ENCODE measurements at places on chromosomes 4 and X. TPM values are rescaled to one million over a fixed set of nuclear protein-coding genes. Genes with fewer than 3 reads are reported as not detected.

DNA sequence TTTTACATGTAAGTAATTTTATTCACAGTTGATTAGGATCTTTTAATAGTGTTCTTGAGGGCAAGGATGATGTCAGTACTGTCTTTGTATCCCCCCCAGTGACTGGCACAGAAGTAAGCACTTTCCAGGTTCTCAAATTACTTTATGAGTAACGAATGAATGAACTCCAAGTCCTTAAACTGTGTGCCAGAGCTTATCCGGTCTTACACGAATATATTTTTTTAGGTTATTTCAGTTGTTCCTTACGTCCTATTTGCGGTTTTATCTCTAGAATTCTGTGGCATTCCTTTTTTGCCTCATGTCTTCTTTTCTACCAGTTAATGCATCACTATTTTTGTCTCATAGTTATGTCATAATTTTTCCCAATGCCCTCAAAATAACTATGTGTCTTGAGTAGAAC, 106.9 kb upstream of the MID1IP1 start:
- peak; percentile 78 for DNase-seq

DNA sequence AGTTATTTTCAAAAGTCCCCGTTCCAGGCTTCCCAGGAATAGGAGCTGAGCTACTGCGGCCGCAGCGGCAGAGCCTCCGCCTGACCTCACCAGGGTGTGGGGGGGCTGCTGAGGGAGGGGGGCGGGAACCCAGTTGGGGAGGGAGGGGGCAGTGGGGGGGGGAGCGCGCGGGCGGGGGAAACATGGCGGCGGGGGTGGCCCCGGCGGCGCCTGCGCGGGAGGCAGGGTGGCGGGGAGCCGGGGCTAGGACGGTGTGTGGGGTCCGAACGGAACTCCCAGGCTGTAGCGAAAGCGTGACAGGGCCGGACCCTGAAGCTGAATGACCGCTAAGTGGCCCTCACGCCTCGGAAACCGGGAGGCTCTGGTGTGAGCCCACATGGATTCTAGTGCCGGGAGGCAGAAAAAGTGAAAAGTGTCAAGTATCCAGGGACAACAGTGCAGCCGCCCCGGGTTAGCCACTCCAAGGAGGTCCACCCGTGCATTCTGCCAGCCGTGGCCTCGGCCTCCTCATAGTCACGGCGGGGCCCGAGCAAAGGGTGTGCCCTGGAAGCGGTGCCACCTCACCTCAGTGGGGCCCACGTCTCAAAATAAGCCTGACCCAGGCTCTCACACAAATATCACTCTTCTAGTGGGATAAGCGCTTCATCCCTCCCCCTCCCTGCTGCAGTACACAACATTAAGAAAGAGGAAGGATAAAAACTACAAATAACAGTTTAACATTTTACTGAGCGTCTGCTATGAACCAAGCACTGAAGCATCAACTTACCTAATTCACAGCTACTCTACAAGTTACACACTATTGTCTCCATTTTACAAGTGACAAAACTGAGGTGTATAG, at the start of gene KLHL13:
TSS of gene KLHL13 (minus strand) at position 98 of the 838 bp plus-strand sequence. CDS start 88,337 bp downstream, outside the sequence.
- DNase-seq = peak; percentile 3

- no peak for DNase-seq
Measured at GRCh38 chrX:42739741-42740140, 38.2 kb downstream of the PPP1R2C start.

- DNase-seq = no peak
Measured at GRCh38 chr4:113407409-113407808, 354.1 kb downstream of the CAMK2D start.

DNA sequence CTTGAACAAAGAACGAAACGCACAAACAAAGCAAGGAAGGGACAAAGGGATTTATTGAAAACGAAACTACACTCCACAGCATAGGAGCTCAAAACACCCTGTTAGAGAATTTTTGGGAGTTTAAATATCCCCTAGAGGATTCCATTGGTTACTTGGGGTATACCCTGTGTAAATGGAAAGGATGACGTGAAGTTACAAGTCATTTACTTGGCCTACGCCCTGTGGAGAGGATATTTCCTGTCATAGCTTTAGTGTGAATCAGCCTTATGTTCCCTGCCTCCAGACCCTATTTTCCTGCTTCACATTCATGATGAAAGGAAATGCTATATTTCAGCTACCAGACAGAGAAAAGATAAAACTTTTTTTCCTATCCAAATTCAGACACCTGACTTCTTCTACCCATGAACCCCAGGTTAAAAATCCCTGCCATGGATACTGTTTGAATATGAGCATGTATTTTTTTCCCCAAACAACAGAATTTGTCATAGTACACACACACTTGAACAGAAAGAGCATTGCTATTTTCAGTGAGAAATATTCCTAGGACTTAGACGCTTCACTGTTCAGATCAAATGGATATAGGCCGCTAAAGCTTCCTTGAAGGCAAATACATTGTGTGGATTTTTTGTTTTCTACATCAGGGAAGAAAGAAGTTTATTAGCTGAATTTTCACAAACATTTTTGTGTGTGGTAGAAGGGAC, 20.4 kb downstream of the PIN4 start:
- DNase-seq = peak; percentile 85

- DNase-seq = peak; percentile 17
Measured at GRCh38 chrX:16665089-16665488, 15.1 kb downstream of the S100G start.

- DNase-seq = no peak
Measured at GRCh38 chr4:73193155-73193554, 65.4 kb downstream of the ANKRD17 start.

DNA sequence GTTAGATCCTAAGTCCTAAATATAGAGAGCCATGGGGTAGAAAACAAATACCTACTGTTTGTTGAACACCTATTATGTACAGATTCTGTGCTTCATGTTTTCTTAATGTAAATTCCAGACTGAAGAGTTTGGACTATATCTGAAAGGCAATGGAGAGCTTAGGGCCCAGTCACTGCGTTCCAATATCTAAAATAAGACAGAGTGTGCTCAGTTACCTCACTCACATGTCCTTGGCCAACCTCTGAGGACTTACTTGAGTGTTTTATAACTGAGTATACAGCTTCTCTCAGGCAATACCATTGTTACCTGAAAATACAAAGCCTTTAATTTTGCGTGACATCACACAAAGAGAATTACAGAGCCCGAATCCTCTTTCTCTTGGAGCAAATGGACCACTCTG, 53.2 kb downstream of the GRIA3 start:
- DNase-seq = no peak

- DNase-seq = no peak
Measured at GRCh38 chr4:38132843-38133662, 172.9 kb downstream of the PTTG2 start.

DNA sequence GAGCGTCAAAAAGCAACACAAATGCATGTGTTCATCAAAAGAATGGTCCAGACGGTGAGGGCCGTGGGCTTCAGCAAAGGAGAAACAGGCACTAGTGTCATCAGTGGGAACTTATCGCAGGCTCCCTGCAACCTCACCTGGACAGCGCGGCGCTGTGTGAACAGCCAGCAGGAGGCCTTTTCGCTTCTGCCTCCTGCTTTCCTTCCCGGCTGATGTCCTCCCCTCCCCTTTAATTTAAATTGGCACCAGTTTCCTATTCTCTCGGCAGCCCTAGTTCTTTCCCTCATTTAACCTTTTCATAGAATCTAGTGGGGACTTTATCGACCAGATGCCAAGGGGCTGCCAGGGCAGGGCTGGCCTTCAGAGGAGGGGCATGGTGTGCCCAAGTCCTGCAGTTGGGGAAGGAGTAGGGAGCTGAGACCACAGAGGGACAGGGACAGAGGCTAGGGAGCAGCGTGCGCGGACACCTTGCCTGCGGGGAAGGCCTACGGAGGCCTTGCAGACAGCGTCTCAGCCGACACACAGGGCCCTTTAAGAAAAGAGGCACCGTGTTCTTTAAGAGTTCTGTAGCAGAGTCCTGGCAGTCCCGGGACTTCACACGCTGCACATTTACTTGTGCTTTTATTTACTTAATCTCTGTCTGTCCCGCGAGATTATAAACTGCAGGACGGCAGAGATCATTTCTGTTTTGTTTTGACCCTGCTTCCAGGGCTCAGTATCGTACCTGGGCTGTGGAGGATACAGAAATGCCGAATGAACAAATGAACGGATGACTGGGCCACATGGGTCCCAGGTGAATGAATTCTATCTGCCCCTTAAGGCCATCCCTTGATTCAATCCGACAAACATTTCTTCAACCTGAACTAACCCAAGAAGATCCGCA, 8.4 kb upstream of the SORBS2 start:
- no peak for DNase-seq

DNA sequence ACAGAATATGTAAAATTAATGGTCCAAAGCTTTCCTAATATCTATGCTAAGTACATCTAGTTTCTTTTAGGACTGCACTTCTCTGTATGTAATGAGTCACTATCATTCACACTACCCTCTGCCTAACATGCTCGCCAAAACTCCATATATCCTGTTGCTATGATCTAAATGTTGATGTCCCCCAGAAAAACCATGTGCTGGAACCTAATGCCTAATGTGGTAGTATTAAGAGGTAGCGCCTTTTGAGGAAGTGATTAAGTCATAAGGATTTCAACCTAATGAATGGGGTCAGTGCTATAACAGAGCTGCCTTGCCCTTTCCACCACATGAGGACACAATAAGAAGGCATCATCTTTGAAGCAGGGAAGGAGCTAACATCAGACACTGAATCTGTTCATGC, 34.9 kb upstream of the NFKB1 start:
- DNase-seq = peak; percentile 63

- DNase-seq = peak; percentile 26
Measured at GRCh38 chr4:18366892-18367291, 345.3 kb upstream of the LCORL start.

DNA sequence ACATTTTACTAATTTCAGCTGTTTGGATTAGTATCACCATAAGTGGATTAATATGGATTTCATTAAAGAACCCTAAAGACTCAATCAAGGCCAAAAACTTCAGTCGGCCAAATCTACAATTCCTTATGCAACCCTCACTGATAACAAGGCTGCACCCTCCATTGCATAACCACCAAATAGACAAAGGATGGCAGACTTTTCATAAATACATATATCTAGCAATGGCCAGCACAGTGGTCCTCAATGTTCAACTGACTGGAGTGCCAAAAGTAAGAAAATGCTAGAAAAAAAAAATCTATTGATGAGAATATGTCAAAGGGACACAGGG, 46.6 kb downstream of the MID1IP1 start:
- DNase-seq = no peak

GRCh38 chr4:150123796-150124677, 45.8 kb downstream of the DCLK2 start:
- DNase-seq = no peak

DNA sequence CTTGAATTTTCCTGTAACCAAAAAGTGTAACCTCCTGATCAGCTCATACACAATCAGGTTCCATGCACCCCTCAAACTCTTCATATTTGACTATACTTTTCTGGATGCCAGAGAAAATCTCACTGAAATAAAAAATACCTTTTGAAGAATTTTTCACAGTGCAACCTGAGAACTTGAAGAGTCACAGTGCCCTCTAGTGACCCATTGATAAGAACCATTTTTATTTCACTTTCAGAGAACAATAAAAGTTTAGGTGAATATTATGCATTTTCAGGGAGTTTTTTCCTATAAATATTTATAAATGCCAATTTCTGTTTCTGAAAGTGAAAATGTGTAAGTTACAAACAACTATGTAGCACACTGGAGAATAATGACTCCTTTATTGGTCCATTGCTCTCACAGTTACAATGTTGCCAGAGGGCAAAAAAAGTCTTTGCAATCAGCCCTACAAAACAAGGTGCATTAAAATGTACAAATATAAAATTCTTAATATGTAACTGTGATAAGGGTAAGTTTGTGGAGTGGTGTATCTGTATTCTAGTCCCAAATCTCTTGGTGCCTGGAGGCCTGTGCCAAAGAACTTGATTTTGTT, 153.6 kb upstream of the INTU start:
- DNase-seq = no peak

DNA sequence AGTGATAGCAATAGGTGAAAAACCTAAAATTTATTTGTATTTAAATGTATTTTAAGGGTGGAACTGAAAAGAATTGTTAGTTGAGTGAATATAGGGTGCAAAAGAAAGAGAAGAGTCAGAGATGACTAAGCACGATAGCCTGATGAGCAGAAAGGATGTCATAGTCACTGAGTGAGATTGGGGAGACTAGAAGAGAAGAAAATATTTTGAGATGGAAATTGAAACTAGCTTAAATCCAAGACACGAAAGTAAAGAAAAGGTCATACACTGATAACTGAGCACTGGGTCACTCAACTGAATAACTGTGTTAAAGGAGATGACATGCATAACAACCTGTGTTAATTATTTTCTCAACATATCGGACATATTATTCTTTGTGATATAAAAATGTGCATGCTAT, 55.5 kb downstream of the SPANXN4 start:
- DNase-seq = no peak

DNA sequence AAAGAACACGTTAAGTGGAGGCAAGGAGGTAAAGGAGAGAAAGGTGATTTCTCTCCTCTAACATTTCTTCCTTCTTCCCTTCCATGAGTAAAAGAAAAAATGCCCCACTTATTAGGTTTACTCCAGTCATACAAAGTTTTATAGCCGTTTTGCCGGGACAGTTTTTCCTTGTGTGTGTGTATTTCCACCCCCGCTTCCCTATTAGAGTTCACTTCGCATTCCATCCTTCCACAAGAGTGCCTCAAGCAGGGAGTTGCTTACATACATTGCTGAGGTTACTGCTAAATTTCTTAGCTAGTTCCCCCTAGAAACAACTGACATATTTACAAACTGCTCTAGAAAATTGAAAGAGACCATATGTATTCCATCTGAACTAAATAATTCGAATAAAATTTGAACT, 45.2 kb upstream of the BMP15 start:
- no peak for DNase-seq

GRCh38 chr4:1851160-1851559, 4.8 kb downstream of the LETM1 start:
- no peak for DNase-seq

DNA sequence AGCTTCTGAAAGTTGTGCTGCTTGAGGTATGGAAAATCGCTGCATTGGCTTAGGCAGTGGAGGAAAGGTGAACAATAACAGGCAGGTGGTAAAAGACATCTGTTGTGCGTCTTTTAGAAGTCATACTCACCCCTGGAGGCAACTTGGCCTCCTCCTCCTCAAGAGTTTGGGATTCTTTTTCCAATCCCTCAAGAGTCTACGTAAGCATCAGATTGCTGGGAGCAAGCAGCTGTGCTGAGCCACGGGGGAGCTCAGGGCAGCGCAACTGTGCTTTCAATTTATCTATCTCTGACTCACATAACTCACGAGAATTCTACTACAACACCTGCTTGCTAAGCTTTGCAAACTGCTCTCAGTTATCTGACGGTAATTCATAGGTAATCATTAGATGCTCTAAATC, 6.4 kb upstream of the RBMX2 start:
- no peak for DNase-seq

- no peak for DNase-seq
Measured at GRCh38 chr4:104493081-104493831, 1.4 kb downstream of the CXXC4 start.

FHDC1 gene
- 0.03 TPM for total RNA-seq

KCNIP4 gene
- not detected for total RNA-seq

HSFX1 gene
- 0.70 TPM for total RNA-seq

UNC5C gene
- 0.10 TPM for total RNA-seq

HEPH gene
- 2.7 TPM for total RNA-seq

CD40LG gene
- not detected for total RNA-seq

GYPA gene
- not detected for total RNA-seq

GPR50 gene
- not detected for total RNA-seq

PNCK gene
- total RNA-seq = not detected

TCEAL6 gene
- total RNA-seq = not detected

CPZ gene
- not detected for total RNA-seq

CFAP99 gene
- not detected for total RNA-seq
